ENCODE measurements at places on chromosomes 4 and X.

DNA sequence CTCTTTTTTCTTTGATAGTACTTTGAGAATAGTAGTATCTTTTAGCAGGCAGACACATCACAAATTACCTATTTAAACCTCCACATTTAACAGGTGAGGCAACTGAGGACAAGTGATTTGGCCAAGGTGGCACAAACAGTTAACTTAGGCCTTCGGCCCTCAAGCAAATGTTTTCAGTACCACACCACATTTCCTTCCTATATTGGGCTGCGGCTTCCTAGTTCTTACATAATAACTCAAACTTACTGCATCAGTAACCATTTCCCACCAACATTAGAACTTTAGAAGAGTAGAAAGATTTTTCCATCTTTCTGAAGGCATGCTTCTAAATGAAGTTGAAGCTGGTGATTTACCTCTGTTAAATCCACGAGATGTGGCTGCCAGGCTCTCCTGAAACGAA is 63.2 kb upstream of the SLC4A4 start:
- DNase-seq: no peak

- no peak for DNase-seq
Measured at GRCh38 chr4:48073567-48074103, 57.1 kb downstream of the NIPAL1 start.

DNA sequence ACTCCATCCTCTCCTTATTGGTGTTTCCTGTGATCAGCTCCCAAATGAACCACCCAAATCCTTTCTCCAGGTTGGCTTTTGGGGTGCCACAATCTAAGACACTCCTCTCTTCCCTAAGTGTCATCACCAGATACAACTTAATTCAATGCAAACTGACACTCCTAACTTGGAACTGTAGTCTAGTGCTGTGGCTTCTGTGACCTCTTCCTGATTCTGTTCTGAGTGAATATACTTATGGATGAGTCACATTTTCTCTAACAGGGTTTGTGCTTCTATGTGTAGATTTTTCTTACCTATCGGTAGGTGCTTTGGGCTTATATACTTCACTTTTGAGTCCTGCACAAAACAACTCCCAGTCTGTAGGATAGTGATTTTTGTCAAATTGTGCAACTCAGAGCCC is 141.3 kb upstream of the MAOA start:
- no peak for DNase-seq

- DNase-seq: no peak
Measured at GRCh38 chr4:186915816-186916215, 192.2 kb upstream of the FAT1 start.

DNA sequence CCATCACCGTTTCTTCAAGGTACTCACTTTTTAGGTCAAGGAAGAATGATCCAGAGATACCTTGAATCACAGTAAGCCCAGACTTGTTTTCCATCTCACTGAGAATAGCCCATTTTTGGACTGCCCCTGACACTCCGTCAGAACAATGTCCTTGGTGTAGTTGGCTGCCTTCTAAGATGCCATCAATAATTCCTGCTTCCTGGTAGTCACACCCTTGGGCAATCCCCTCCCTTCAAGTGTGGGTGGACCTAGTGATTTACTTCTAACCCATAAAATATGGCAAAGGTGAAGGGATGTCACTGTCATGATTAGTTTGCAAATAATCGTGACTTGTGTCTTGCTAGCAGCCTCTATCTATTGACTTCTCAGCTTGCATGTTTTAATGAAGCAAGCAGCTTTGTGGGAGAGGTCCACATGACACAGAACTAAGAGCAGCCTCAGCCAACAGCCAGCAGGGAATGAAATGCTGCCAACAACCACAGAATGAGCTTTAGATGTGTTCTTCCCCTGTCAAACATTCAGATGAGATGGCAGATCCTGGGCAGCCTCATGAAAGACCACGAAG is 20.0 kb upstream of the KLHL34 start:
- DNase-seq: no peak

DNA sequence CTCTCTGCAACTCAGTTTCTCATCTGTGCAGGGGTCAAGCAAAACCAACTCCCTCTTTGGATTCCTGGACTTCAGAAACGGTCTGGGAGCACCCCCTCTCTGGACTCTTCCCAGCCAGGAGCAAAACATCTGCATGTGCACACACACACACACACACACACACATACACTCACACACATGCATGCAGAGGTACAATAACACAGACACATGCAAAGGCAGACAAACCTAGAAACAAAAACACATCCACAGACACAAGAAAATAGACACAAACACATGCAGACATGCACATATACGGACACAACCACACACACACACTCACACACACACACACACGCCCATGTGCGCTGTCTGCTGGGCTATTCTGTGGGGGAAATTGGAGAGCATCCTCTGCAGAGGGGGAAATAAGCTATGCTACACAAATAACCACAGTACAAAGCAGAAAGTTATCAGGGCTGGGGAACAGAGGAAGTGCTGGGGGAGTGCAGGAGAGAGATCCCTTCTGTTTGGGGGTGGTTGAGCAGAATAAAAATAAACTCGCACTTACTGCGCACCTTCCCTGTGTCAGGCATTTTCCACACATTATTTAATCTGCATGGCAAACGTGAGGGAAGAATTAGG is 19.9 kb downstream of the IQSEC2 start:
- no peak for DNase-seq

- no peak for DNase-seq
Measured at GRCh38 chr4:31059753-31060522, 339.8 kb downstream of the PCDH7 start.

GRCh38 chr4:77538574-77539157 is 67.0 kb upstream of the CXCL13 start:
- peak; percentile 88 for DNase-seq

DNA sequence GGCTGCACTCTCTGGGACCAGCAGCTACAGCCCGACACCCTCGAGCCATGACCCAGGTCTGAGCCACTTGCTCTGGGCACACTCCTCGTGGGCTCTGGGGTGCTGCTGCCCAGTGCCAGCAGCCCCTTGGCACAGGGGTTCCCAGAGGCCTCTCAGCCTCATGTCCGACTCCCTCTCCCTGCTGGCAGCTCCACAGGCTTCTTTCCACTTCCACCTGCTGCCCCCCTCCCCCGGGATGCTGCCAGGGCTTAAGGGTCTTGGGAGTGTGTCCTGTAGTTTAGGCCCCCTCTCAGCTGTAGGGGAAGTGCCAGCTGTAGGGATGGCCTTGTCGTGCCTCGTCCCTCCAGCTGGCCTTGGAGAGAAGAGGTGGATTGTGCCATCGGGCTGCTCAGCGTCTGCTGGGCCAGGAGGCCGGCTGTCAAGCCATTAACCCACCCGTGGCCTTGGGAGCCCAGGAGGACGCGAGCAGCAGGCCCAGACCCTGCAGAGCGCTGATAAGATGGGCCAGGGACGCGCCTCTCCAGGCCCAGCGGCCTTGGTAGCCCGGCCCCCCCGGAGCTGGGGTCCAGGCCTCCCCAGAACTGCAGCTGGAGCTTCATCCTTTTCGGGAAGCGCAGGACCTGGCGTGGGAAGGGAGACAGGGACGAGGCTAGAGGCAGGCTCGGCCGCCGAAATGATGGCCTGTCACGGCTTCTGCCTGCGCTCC is 1.0 kb upstream of the USP27X start:
- no peak for DNase-seq

DNA sequence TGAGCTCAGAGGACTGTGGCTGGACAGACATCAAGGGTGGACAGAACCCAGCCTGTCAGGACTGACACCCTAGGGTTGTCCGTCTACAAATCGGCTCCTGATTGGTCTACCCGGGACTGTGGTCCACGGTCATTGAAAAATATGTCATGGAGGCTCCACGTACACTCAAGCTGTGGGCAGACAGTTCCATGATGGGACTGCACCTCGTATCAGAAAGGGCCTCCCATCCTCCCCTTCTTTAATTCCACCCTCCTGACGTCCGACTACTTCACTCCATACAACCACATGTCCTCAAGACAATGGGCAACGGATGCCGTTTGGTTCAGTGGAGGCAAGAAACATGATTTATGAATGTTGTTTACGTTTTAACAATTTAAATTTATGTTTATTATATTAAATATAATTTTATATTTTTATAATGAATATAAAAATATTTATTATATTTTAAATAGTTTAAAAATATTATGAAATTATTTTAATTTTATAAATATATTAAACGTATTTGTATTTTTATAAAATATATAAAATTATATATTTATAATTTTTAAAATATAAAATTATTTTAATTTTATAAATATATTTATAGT is 58.0 kb upstream of the SHOX start:
- DNase-seq: no peak

DNA sequence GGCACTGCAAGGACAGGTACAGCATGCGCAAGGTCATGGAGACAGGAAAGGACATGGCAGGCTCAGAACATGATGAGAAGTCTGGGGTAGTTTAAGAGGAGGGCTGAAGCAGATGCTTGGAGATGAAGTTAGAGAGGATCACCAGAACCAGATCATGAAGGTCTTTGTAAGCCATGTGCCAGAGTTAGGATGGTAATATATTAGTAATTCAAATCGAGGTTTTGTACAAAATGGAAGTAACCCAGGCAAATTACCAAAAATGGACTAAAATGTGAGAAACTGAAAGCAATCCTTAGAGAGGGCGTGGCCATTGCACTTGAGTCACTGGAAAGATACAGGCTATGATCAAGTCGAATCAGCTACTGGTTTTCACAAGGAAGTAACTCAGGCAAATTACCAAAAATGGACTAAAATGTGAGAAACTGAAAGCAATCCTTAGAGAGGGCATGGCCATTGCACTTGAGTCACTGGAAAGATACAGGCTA is 13.5 kb downstream of the RXFP1 start:
- DNase-seq: no peak

DNA sequence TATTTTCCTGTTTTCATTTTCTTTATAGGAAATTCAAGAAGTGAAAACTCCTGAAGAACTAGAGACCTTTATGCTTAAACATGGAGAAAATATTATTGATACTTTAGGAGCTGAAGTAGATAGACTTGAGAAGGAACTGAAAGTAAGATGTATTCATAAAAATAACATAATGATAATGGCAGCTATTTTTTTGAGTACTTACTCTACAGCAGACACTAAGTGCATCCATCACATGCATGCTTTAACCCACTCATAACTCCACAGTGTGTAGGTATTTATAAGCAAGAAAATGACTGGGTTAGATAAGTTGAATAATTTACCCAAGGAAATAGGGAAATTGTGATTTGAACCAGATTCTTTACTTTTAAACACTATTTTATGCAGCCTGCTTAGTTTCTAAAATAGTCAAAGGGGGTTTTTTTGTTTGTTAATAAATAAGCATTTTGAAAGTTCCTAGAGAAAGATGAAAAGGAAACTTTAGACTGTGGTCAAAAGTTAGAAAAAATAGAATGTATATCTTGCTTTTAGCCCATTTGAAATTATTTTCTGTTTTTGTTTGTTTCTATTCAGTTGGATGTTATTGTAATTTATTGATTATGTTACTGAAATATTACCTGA is 74.2 kb downstream of the BEND4 start:
- DNase-seq: no peak

GRCh38 chrX:141142946-141143345 is 34.0 kb downstream of the LDOC1 start:
- DNase-seq: no peak

- DNase-seq: no peak
Measured at GRCh38 chrX:25028726-25029125, 13.0 kb upstream of the ARX start.

DNA sequence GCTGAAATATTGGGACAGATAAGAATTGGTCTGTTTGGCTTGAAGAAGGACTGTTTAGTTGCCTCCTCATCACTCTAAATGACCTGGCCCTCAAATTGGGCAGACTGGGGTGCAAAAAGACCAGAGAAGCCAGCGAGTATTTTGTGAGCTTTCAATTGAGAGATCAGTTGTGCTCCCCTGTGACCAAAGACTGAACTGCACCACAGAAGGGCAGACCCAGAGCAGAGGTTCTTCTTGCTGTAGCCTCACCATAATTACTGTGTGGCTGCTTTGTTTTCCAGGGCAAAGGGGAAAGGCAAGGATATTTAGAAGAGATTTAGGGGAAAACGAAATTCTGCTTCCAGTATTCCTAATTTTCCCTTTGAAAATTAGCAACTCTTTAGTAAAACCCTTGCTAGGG is 104.0 kb upstream of the MBNL3 start:
- DNase-seq: peak; percentile 49

- no peak for DNase-seq
Measured at GRCh38 chr4:113811359-113811758, 49.8 kb upstream of the CAMK2D start.

GRCh38 chr4:186666750-186667149 is 56.9 kb downstream of the FAT1 start:
- no peak for DNase-seq

DNA sequence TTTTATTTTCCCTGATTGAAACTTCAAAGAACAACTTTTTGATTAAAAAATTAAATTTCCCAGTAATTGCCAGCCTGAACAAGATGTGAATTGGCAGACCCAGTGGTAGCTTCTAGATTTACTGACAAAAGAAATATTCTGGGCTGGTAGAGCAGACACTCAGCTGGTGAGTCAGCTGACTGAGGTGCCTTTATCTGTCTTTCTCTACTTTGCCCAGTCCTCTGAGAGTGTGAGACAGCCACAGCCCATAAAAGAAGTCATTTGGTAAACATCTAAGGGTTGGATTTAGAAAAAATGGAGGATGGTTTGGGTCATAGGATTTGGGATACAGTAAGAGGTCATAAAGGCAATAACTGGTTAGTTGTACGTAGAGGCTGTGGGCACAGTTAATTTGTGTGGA is 54.5 kb downstream of the CCSER1 start:
- DNase-seq: no peak

- DNase-seq: no peak
Measured at GRCh38 chr4:155032521-155033229, 175.8 kb upstream of the NPY2R start.

GRCh38 chr4:128287871-128288688 is 467 bp upstream of the PGRMC2 start:
- DNase-seq: peak; percentile 97

DNA sequence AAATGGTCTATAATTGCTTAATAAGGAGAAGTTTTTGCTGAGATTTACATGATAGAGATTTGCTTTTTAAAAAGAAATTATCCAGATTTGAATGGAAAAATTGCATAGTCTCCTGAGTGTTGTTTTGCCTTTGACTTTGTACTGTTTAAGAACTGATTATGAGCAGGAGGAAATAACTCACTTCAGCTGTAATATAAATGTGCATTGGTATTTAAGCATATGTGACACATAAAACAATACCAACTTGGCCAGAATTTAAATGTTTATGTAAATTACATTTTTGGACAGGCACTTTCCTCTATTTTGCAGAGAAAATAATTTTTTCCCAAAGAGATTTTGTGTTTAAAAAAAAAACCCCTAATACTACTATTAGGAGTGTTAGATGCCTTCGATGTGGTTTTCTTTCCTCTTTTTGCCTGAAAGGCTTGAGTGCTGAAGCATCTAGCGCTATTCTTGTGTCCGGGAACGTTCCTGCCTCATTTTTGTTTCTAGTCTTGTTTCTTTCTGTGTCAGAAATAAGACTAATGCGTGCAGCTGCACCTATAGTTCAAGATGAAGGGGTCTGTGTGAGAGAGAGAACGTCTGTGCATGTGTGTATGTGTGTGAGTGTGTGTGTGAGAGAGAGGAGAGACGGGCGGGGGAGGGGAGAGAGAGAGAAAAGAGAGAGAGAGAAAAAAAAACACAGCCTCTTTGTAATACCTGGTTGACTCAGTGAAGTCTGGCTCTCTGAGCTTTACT is 60.8 kb downstream of the TBL1X start:
- no peak for DNase-seq
